Thoracic aorta endothelial cell (primary cell): ENCODE measurements at places on chromosomes 2 and 18. TPM values are rescaled to one million over a fixed set of nuclear protein-coding genes. Genes with fewer than 3 reads are reported as not detected.

RUFY4 gene
- not detected in 2 replicates for total RNA-seq

KLHL14 gene
- total RNA-seq, result not detected in 2 replicates

SPC25 gene
- total RNA-seq, result 16.4 and 21.7 TPM in 2 replicates

EMX1 gene
- total RNA-seq, result not detected in 2 replicates

TBR1 gene
- total RNA-seq, result under 0.01 TPM in 2 replicates

TSN gene
- 80.1 and 81.8 TPM in 2 replicates for total RNA-seq

LRRTM4 gene
- total RNA-seq, result not detected in 2 replicates

DUSP19 gene
- 2.4 TPM in 2 replicates for total RNA-seq

SKA1 gene
- total RNA-seq, result 35.5 and 47.7 TPM in 2 replicates

SCN7A gene
- not detected in 2 replicates for total RNA-seq

ANKRD62 gene
- total RNA-seq, result not detected in 2 replicates

TRIM54 gene
- total RNA-seq, result not detected in 2 replicates

SFXN5 gene
- 16.0 and 19.1 TPM in 2 replicates for total RNA-seq

RTP5 gene
- total RNA-seq, result not detected in 2 replicates

AMER3 gene
- total RNA-seq, result not detected in 2 replicates

ZEB2 gene
- total RNA-seq, result 29.9 and 53.2 TPM in 2 replicates

PPP1R1C gene
- 0.43 and 0.53 TPM in 2 replicates for total RNA-seq

FBXO15 gene
- 0.53 TPM in 1 of 2 replicates, not detected in the other for total RNA-seq

KCNG2 gene
- total RNA-seq, result not detected in 2 replicates

M1AP gene
- total RNA-seq, result not detected in 2 replicates

VWA3B gene
- 0.07 TPM in 1 of 2 replicates, not detected in the other for total RNA-seq

ERFE gene
- 0.79 and 1.2 TPM in 2 replicates for total RNA-seq

MROH2A gene
- not detected in 2 replicates for total RNA-seq

GKN2 gene
- not detected in 2 replicates for total RNA-seq

PDCL3 gene
- total RNA-seq, result 20.7 and 27.9 TPM in 2 replicates

CCDC148 gene
- total RNA-seq, result 0.14 and 0.27 TPM in 2 replicates
